ENCODE measurements at places on chromosomes 2 and 18. TPM values are rescaled to one million over a fixed set of nuclear protein-coding genes. Genes with fewer than 3 reads are reported as not detected.

The EMILIN2 gene
- 11.1 TPM for total RNA-seq

- no peak for DNase-seq
These were observed 260.5 kb upstream of the MYT1L start for GRCh38 chr2:2591542-2591940.

- no peak for DNase-seq
These were observed 4.5 kb upstream of the XRCC5 start for GRCh38 chr2:216104691-216105090.

DNA sequence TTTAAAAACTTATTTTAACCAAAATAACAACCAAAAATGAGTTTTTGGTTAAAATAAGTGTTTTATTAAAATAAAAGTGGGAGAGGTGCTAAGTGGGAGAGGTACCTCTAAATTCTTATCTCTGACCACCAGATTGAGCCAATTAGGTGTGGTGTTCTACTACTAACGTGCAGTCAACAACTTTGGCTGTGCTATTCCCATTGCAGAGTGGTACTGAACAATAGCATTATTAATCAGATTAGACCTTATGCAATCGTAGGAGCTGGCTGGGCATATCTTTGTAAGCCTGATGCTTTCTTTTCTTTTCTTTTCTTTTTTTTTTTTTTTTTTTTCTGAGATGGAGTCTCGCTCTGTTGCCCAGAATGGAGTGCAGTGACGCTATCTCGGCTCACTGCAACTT is 38.9 kb downstream of the RAB27B start:
- DNase-seq = no peak
